ENCODE measurements at places on chromosomes 11 and 22.

GRCh38 chr11:58471892-58472291 lies 29.9 kb upstream of the OR5B12 start:
- DNase-seq, result no peak

DNA sequence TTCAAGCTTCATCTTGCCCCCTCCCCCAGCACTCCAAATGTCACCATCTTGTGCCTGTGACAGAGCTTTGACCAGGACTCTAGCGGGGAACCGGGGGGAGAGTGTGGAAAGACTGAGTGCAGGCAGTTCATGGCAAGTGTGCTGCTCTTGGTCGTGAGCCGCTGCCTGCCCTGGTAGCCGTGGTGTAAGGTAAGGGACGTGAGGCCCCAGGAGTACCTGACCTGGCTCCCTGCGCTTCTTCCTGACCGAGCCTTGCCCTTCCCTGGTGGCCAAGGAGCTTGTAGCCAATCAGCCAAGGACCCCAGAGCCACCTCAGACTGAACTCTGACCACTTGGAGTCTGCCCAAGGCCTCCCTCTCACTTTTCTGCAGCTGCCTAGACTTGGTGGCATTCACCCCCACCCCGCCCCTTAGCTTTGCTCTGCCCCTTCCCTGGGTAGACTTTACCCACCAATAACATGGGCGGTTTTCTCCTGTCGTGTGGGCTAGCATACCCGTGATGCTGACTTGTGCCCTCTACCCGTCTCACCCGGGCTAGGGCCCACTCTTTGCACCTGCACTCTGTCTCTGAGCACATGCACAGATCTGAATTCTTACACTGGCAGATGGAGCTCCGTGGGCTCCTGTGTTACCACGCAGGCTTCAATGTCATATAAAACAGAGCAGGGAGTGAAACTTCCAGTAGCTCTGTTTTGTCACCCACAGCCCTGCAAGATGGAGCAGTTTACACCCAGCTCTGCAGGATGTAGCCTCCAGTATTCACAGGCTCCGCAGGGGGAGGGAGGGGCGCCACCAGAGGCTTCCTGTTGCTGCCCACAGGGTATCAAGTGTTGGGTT lies 1.5 kb downstream of the DGKZ start:
- DNase-seq, result no peak

- no peak for DNase-seq
Measured at GRCh38 chr11:16942911-16943310, 71.3 kb downstream of the PLEKHA7 start.

DNA sequence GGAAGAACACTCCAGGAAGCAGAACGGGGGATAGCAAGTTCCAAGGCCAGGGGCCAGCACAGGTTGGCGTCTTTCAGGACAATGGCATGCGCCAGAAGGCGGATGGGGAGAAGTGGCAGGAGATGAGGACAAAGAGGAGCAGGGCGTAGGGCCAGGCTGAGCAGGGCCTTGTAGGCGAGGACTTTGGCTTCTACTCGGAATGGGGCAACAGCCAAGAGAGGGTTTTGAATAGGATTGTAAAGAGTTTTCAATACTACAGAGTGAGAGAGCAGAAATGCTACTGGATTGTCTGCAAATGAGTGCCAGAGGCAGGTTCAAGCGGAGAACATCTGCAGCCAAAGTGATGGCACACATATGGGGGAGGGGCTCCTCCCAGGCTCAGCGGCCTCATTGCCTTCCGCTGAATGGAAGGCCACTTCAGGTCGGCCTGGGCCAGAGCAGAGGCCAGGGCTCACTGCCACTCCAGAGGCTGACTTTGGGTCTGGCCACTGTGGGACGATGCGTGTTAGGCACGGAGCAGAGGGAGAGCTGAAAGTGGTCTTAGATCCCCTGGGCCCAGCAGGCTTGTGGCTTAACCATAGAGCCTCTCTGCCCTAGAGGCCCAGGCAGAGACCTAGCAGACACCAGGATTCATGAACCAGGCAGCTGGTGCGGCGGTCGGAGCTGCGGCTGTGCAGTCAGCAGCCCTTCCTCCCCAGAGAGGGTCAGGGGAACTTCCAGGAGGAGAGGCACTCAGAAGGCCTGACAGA lies 118.2 kb downstream of the DSCAML1 start:
- DNase-seq, result no peak

- no peak for DNase-seq
Measured at GRCh38 chr11:121494355-121495099, 41.8 kb upstream of the SORL1-AS1 start.

DNA sequence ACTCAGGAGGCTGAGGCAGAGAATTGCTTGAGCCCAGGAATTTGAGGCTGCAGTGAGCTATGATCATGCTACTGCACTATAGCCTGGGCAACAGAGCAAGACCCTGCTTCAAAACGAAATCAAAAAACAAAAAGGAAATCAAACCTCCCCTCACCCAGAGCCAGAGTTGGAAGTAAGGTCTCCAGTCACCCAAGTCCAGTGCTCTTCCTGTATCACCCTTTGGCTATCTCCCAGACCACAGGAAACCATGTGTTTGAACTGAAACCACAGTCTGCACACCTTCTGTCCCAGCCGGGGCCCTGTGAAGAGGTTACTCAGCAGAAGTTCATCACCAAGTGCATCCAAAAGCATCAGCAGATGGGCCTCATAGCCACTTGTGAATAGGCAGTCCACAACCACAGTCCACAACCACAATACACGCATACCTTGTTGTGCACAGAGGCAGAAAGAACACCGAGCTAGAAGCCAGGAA lies 4.6 kb downstream of the MYH9 start:
- DNase-seq, result peak; percentile 66

GRCh38 chr22:47372111-47372581 lies 609.7 kb downstream of the TBC1D22A start:
- DNase-seq, result no peak

DNA sequence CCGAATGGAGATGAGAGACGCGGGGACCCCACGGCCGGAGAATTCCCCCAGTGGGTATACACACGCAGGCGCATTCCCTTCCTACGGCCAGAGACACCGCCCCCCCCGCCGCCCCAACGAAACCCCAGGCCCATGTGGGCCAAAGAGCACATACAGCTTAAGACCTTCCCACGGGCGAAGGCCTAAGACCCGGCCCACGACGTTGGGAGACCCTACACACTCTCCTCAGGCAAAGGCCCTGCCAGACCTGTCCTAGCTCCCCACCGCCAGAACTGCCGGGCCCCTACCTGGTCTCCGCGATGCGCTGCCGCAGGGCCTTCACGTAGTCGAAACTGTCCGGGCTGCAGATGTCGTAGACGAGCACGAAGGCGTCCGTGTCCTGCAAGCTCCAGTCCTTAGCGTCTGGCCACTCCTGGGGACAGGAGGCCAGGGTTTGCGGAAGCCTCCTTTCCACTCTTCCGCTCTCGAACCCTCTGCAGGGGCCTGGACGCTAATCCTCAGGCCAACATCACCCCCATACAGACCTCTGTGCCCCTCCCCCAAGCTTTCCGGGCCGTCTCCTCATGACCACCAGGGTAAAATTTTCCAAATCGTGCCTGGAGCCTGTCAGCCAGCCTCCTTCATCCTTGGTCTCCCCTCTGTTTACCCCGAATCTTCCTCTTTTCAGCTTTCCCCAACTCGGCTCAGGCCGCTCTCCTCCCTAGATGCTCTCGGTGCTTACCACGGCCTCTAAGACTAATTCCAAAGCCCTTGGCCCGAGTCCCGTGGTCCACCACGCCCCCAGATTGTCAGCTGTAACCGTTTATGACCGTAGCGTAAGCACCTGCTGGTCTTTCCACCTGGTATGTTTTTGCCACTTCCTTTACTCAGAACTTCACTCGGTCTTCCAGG lies 1.7 kb downstream of the RASL10A start:
- DNase-seq, result no peak

DNA sequence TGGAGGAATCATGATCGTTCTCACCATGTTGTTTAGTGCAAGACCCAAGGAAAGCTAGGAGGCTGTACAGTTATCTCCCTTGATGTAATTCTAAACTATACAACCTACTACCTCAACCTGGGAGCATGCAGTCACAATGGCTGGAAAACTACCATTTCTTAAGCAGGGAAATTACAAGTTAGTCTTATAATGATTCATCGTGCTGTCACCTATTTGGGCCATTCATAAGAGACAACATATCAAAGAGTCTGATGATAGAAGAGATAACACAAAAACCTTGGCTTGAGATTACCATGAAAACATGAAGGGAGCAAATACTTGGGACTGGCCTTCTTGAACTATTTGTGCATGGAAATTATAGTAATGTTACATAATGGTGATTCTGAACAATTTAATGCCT lies 30.5 kb upstream of the BLID start:
- no peak for DNase-seq

GRCh38 chr11:76621868-76622267 lies 48.7 kb downstream of the LRRC32 start:
- no peak for DNase-seq

DNA sequence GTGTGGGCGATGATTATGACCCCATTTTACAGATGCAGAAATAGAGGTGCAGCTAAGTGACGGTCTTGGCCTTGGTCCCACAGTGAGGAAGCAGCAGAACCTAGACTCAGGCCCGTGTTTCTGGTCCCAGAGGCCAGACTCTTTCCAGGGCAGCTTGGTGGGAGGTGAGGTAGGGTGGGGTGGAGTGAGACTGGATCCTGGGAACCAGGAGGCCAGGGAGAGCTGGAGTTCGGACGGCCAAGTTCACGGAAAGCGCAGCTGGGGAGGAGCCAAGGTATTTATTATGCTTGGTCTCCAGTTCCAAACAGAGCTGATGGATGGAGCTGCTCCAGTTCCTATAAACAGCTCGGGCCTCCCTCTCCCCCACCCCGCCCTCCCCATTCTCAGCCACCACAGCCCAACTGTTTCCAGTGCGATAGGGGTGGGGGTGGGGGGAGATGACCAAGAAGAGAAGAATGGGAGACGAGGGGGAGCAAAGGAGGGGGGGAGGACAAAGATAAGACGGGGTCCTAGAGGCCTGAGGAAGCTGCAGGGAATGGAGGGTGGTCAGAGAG lies 16.2 kb downstream of the LRRC32 start:
- DNase-seq, result peak; percentile 48

DNA sequence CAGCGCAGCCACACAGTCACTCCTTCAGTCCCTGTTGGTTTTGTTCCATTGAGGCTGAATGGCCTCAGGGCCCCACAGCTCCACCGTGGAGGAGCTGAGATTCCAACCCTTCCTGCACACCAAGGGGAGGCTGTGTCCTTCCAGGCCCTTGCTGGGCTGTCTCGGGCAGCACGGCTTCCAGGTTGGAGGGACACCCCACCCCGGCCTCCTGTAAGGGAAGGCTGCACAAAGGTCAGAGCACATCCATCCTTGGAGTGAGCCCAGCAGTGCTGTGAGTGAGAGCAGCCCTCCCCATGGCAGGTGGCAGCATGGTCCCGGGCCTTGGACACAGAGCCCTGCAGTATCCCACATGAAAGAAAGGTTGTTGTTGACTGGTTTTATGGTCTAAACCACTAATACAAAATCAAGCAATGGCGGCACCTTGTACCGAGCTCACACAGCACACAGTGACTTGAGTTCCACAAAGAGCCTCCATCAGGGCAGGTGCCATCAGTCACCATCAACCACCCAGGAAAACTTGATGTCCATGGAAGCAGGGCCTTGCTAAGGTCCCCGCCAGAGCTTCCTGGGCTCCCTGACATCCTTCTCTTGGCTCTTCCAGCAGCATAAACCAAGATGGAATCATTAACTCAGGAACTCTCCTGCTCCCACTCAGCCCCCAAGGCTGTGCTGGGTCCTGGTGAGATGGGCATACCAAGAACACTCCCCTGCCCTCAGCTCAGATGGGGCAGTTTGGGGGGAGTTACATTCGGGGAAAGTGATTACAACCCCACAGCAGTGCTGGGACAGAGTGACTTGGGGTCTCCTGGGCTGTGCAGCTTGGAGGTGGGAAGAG lies 1500.4 kb downstream of the TBC1D22A start:
- DNase-seq, result no peak

DNA sequence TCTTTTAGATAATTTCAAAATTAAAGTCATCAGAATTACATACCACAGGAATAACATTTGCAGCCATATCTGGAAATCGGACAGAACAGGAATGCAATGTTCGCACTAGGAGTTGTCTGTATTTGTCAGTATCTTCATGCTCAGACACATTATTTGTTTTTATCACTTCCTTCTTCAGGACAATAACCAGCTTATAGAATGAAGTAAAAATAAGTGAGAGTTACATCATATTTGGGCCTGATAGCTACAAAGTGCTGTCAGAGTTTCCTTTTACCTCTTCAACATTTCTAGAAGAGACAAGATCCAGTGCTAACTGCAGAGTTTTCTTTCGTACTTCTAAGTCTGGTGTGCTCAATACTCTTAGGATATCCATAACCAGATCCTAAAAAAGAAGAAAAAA lies 18.9 kb downstream of the COPB1 start:
- DNase-seq, result no peak

- no peak for DNase-seq
Measured at GRCh38 chr11:73961321-73961720, 10.5 kb downstream of the DNAJB13 start.

DNA sequence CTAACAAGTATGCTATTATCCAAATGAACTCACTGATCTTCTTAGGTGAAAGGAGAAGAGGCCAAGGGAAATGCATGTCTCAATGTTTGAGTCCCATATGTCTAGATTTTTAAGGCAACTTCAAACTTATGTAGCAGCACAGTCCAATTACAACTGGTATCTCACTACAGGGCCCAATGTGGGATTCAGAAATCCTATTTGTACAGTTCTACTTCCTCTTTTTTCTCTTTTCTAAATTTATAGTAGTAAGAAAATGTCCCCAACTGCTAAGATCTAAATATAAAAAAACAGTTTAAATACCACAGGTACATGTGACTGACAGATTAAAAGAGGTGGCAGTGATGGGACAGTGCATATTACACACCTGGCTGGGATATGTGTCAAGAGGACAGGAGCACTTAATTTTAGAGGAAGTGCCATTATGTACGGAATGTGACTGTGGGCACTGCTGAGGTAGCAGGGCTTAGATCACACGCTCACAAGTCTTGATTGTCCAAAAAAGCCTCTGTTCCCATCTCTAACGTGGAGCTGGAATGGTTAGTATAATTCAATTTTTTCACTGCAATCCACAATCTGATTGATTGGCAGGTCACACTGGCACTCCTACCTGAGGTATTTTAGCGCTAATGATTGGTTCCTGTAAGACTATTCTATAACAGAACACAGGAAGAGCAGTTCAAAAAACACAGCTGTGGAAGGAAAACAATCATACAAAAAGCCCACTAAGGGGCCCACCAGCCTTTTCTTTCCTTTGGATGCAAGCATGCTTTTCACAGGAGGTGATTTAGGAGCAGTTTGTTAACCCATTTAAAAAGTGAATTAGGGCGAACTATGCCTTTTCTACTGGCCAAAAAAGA lies 34.6 kb downstream of the APOL5 start:
- DNase-seq, result no peak

DNA sequence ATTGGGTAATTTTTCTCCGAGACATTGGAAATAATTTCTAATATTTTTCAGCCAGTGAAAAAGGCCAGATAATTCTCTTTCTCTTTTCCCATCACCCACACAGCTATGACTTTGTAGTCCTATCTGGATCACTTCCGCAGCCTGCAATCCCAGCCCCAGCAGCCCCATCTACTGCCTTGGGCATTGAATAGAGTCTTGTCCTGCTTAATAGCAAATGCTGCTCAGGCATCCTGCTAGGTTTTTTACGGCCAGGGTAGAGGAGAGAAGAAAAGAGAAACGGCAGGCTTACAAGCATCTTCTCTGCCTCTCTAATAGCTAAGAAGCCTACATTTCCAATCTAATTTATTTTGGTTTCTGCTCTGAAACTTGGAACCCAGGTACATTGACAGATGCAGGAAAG lies 154.3 kb upstream of the B3GAT1 start:
- no peak for DNase-seq

- no peak for DNase-seq
Measured at GRCh38 chr11:130831506-130831905, 84.8 kb downstream of the SNX19 start.
